ENCODE measurements at places on chromosomes 4 and X.

GRCh38 chr4:76011700-76012387 lies 4.5 kb upstream of the CXCL9 start:
- DNase-seq: no peak

- DNase-seq: peak; percentile 22
Measured at GRCh38 chrX:75156531-75156945, 455 bp upstream of the ABCB7 start.

- DNase-seq: no peak
Measured at GRCh38 chr4:8205749-8206611, 6.9 kb downstream of the SH3TC1 start.

DNA sequence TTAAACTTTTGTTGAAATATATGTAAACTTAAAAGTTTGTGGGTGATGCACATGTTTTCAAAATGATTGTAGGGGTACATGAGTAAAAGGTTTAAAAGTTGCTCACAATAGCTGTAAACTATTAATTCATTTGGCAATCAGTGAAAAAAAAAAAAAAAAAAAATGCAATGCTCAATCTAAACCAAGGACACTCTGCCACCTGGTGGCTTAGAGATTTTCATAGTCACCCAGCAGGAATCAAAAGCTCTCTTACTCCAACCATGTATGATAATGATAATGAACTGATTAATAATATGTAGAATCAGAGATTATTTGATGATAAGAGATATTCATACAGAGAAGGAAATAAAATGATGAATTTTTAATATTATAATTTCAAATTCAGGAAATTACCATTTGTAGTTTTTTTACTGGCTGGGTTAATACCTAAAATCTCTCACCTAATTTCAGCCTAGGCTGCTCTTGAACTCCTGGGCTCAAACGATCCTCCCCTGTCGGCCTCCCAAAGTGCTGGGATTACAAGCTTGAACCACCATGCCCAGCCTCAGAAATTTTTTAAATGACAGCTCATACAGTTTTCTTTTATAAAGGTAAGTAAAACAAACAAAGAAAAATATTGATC lies 46.9 kb upstream of the SLC25A4 start:
- no peak for DNase-seq

Data from epithelial cell of proximal tubule (primary cell).